SJSA1 (cell line): ENCODE measurements at places on chromosomes 4 and X. TPM values are rescaled to one million over a fixed set of nuclear protein-coding genes. Genes with fewer than 3 reads are reported as not detected.

Gene DDIT4L
- total RNA-seq = 2.1 and 2.6 TPM in 2 replicates

Gene GAGE12J
- not detected in 2 replicates for total RNA-seq

Gene VCX3B
- not detected in 2 replicates for total RNA-seq

Gene PDZD4
- 0.09 and 0.79 TPM in 2 replicates for total RNA-seq

Gene CPE
- total RNA-seq = 15.2 and 21.6 TPM in 2 replicates
